ENCODE measurements at places on chromosomes 6 and 20.

DNA sequence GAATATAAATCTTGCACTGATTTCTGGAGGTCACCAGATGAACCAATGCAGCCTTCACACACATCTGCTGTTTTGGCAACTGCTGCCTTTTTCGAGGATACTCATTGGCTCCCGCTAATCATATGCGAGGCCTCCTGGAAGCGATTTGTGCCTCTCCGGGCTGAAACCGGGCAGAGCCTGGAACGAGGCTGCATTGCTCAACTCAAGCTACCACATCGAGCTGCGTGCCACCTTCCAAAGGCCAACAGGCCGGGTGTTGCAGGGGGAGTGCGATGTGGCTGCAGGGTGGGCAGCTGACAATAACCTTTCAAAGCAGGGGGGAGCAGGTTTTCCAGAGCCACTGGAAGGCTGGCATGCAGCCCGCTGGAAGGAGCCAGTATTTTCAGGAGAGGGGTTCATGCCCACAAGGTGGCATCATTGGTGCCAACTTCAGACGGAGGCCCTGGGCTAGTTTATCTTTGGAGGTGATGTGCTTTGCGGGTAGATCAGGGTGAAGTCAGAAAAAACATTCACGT lies 122.6 kb upstream of the IFNGR1 start:
- no peak for DNase-seq

DNA sequence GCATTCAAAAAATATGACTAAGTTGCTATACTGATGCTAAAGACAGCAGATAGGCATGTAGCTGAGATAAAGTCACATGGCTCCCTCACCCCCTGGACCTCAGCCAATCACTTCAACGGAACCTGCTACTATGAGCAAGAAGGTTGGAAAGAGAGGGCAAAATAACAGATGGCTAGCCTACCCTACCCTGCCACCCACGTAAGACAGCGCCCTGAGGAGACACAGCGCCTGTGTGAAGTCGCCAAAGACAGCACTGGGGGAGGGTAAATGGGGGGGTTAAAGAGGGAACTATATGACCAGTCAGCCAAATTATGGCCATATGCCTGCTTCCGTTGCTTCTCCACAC lies 163.2 kb downstream of the RALGAPA2 start:
- no peak for DNase-seq

DNA sequence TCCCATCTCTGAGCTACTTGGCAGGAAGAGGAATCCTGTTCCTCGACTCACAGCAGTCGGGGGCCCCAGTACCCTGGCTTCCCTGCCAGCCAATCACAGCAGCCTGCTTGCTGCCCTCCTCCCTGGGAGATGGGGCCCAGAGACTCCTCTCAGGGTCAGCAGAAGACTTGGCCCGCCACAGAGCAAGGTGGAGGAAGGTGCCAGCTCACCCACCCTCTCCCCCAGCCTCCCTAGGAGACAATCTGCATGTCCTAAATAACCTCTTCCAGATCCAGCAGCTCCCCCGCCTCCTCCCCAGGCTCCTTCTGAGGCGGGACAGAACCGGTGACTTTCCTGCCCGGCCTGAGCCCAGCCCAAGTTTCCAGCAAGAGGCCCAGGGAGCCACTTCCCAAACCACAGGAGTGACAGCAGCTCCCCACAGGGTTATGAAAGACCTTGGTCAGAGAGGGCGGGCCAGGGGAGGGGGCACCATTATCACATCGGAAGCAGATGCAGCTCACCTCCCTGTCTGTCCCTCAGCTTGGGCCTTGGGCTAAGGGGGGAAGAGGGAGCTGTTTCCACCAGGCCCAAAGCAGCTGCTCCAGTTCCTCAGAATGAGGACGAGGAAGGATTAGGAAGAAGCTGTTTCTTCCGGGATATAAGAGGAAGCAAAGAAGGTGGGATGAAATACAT lies 2.3 kb downstream of the CCND3 start:
- peak; percentile 92 for DNase-seq

DNA sequence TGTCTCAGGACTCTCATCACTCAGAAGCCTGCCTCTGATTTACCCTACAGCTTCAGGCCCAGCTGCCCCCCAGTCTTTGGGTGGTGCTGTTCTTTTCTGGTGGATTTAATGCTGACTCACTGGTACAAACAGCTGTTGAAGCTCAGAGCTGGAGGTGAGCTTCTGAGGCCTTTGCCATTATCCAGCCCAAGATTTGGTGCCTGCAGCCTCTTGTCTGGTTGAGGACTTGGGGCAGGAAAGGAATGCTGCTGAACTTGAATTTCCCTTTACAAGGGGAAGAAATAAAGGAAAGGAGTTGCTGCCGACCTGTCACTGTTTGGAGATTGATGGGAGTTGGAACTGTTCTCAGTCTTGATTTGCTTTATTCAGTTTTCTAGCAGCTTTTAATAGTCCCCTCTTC lies 19.8 kb downstream of the ABCF1 start:
- DNase-seq, result no peak

GRCh38 chr20:32979201-32979998 lies 24.8 kb downstream of the SUN5 start:
- DNase-seq, result no peak

DNA sequence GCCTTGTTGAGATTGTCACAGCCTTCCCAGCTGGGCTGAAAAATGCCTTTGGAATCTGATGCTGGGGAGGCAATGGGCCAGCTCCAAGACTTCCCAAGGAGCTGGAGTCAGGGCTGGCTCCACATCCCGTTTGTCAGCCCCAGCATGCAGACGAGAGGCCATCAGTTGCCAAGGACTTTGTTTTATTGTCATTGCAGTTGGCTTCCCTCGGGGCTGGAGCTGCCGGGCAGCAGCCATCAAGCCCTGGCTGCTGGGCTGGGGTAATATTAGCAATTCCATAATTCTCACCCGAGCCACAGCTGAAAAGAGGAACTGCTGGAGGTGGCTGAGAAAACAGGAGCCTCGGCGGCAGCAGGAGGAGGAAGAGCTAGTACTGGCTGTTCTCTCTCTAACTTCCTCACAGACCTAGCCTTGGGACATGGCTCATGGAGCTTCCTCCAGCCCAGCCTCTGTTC lies 182.5 kb downstream of the CDC5L start:
- DNase-seq, result peak; percentile 62

GRCh38 chr6:29720863-29721262 lies 2.4 kb upstream of the HLA-F start:
- DNase-seq, result no peak

GRCh38 chr20:32980990-32981389 lies 23.2 kb downstream of the SUN5 start:
- no peak for DNase-seq

DNA sequence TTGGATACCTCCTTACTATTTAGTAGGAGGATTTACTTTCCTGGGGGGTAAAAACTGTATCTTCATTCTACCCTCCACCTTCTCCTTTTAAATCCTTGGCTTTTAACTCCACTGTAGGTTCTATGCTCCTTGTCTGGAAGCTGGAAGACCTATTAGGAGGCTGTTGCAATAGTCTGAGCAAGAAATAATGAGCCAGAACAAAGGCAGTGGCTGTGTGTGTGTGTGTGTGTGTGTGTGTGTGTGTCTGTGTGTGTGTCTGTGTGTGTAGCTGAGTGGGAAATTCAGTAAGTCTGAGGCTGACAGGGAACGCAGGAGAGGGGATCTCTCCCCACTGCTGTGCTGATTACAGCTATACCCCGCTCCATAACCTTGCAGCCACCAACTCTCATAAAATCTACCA lies 35.8 kb downstream of the HTR1E start:
- DNase-seq, result no peak

- no peak for DNase-seq
Measured at GRCh38 chr6:52976149-52976548, 18.9 kb downstream of the GSTA4 start.

- no peak for DNase-seq
Measured at GRCh38 chr20:25195962-25196785, 662 bp downstream of the ENTPD6 start.

DNA sequence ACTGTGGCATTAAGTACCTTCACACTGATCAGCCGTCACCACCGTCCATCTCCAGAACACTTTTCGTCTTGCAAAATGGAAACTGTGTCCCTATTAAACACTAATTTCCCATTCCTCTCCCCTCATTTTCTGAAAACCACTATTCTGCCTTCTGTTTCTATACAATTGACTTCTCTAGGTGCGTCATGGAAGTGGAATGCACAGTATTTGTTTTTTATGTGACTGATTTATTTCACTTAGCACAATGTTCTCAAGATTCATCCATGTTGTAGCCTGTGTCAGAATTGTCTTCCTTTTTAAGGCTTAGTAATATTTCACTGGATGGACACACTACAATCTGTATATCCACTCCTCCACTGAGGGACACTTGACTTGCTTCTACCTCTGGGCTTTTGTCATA lies 53.8 kb upstream of the PDE10A start:
- no peak for DNase-seq

GRCh38 chr20:15603506-15603905 lies 969.7 kb downstream of the KIF16B start:
- no peak for DNase-seq

- DNase-seq, result no peak
Measured at GRCh38 chr20:57928181-57928967, 218.6 kb upstream of the PMEPA1 start.

DNA sequence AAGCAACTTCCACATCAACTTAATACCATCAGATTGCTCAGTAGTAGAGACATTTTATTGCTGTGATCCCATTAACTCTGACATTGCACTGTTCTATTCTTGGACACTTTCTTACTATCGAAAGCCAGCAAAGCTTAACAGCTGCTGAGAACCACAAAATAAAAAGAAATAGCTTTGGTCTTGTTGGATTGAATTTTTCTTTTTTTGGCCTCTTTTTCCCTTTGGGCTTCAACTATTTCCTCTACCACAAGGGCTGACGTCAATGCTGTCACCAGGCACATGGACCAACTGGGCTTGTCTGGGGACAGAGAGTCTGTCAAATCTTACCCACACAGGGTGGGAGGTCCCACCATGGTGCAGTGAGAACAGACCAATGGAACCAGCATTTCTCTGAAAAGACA lies 63.4 kb upstream of the ENPP5 start:
- no peak for DNase-seq

GRCh38 chr6:159053781-159054398 lies 9.1 kb upstream of the TAGAP start:
- DNase-seq, result peak; percentile 54

GRCh38 chr6:111802015-111802414 lies 71.2 kb downstream of the FYN start:
- DNase-seq, result no peak

DNA sequence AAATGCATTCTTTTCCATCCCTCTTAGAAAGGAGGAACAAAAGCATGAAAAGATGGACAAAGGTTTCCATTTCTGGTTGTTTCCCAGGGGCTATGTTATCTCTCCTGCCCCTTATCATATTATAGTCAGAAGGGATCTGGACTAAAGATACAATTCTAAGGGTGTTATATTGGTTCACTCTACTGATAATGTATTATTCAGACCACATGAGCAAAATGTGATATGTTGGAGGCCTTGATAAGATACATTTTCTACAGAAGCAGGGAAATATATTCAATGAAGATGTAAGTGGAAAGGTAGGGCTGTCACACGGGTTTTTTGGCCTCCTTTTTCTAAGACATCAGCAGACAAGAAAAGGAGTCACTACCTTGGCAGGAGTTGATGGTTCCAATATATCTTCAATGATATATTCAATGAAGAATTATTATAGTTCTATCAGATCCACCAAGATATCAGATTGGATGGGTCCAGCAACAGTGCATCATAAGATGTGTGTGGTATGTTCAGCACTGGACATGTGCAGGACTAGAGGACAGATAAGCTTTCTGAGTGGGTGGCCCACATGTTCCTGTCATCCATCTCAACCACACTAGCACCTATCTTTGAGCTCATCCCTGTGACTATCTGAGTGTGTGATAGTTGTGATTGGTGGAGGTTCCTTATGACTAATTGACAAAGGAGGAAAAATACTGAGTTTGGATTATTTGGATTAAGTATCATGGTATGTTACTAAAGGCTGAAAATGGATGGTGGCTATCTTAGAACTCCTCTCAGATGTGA lies 5.7 kb upstream of the ZKSCAN3 start:
- no peak for DNase-seq

DNA sequence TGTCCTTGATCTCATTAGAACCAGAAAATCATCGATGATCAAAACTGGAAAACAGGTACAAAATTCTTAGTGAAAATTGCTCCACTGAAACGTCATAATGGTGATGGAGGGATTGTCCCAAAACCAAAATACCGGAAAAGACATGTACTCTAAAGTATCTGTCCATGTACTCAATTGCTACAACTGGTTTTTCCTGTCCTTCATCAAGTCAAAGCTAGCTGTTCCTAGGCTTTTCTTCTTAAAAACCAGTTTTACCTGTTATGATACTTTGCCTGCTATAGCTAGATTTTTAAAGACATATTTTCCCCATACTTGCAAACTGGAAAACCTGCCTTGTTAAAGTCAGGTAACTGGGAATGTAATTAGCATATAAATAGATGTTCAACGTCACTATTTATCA lies 50.5 kb upstream of the LRRC1 start:
- DNase-seq, result no peak

DNA sequence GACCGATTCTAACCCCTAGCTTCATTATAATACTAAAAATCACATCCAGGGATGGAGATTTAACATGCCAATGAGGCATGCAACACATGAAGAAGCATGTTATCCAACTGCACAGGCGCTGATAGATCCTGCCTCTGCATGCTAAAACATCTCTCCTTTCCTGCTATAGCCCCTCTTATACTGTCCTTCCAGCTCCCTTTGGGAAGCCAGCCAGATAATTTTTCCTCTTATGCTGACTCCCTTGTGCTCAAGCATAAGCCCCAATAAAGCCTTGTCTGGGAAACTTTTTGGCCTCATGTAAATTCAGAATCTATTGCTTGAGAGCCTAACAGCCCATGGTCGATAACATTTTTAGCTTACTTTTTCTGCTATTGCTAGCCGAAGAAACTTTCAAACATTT lies 404.3 kb downstream of the EPM2A start:
- DNase-seq, result no peak

GRCh38 chr20:8764344-8764962 lies 304.4 kb upstream of the PLCB4 start:
- DNase-seq, result no peak

- DNase-seq, result no peak
Measured at GRCh38 chr6:40398810-40399477, 188.2 kb downstream of the LRFN2 start.

GRCh38 chr6:37987018-37987417 lies 167.5 kb downstream of the ZFAND3 start:
- no peak for DNase-seq

DNA sequence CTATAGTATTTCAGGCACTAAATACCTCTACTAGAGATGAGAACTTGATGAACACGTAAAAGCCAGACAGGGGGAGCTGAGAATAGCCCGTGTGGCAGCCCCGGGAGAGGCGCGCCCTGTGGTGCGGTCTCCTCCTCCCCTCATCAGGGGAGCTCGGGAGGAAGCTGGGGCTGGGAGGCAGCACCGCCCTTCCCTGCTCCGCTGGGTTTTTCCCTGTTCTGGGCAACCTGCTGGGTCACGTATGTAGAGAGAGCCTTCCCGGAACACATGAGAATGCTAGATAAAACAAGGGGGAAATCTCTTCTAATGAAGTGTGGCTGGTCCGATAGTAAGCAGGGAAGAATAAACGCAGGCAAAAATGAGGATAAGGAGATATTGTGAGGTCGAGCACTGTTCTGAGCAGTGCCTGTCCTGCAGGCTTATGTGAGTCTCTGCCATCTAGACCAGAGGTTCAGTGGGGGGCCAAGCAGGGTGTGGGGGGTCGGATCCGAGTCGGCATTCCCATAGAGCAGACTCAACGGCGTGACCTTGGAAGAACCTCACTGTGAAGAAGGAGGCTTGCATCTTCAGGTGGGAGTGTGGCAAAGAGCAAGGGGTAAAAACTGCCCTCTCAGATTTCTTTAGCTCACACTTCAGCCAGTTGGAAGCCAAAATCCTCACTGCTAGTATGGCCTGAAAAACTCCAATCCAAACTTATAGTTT lies 13.4 kb upstream of the RPS6KA2 start:
- DNase-seq, result no peak

All from GDM1 (cell line).